ENCODE measurements at places on chromosomes 1 and 21.

GRCh38 chr21:45572231-45572630 is 30.0 kb upstream of the SLC19A1 start:
- no peak for DNase-seq

DNA sequence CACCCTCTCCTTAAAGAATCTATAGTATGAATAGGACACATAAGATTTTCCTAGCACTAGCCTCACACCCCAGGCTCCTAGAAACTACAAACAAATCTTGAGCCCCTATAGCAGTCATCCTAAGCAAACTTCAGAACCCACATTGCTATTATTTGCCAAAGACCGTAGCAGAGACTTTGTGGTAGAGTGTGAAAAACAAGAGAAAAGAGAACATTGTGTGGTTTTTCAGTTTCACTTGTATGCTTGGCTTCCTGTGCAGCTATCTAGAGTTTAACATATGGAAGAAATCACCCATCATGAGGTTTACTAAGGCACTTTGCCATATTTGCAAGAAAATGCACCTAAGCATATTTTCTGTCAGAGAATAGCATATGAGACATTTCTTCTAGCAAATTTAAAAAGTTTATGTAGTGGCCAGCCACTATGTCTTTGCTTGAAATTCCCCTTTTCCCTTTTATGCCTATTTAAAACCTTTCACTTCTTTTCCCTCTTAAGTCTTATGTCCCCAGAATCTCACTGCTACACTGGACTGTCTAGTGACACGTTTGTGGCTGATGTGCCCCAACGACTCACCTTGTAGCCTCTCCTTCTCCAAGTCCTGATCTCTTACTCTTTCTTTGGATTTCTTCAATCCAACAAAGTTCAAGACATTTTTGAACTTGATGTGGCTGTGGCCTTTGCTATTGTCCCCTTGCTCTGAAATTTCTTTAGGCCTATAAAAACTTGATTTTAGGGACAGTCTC is 25.6 kb downstream of the CCDC190 start:
- DNase-seq = no peak

GRCh38 chr1:59316497-59317128 is 19.7 kb downstream of the FGGY start:
- no peak for DNase-seq

DNA sequence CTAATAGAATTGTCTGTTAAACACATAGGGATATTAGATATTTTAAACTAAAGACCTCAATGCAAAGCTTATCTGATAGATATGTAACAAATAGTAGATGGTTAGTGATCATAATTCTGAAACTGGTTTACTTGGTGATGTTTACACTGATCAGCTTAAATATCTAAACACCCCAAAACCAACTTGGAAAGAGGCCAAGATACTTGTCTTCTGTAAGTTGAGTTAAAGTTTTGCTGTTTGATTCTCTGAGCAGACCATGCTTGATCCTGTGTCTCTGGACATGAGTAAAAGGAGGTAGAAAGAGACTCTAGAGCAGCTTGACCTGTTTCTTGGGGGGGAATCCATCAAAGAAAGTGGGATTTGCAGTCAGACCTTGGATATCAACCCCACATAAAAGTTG is 107.5 kb downstream of the NEK7 start:
- no peak for DNase-seq

GRCh38 chr1:213391445-213391844 is 340.4 kb downstream of the RPS6KC1 start:
- no peak for DNase-seq

DNA sequence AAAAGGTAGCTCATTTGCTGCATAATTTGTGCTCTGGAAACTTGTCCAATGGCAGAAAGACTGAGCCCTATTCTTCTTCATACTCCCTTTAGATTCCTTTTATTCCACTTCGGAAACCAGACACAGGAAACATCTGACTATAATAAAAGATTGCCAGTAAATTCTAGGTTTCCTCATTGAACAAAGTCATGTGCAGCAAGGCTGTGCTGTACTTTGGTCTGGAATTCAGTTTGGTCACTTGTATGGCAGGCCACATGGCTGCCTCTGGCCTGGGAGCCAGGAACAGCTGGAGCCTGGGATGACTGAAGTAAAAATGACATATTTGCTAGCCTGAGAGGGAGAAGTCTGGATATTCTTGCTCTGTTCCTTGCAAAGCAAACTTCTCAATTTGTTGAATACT is 79.6 kb downstream of the ST3GAL3 start:
- no peak for DNase-seq

DNA sequence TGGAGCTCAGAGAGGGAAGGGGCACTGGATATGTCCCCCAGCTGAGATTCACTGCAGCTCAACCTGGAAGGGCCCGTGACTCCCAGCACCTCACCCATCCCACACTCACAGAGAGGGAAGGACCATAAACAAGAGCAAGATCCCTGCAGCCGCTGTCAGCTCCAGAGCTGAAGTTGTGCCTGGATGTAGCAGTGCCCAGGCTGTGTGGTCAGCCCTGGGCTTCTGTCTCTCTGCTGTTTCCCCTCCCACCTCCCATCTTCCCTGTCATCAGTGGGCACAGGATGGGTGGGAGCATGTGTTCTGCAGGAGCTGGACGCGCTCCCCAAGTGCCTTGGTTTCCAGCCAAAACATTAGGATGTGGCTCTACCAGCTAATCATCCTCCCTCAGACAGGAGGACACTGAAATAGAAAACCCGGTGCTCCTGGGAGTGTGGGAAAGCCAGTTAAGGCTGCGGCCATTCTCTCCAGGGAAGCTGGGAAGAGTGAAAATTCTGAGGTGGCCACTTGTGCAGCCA is 282.7 kb downstream of the NPHP4 start:
- DNase-seq = no peak

DNA sequence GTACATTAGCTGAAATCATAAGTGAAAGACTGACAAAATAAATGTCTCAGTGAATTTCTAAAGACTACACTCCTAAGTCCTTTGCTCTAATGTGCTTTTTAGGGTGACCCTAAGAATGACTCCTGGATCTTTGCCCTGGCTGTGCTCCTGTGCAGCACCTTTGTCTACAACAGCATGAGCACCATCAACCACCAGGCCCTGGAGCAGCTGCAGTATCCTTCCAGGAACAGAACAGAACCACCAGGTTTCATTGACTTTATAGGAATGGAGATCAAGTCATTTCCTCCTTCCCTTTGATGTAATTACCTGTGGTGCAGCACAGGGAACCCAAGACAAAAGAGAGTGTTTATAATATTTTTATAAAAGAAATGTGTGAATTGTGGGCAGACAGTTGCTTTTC is 14.1 kb downstream of the GBP6 start:
- no peak for DNase-seq

DNA sequence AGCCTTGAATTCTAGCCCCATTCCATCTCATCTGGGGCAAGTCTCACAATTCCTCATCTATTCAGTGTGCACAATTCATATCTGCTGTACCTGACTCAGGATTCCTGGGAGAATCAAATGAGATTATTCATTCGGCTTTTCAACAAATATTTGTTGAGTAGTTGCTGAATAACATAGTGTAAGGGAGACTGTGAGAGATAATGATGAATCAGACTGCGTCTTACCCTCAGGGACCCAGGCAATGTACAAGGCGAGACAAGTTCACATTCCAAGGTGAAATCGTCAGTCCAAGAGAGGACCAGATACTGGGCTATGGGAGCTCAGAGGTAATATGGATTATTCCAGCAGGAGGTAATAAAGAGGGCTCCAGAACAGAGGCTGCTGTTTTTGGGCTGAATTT is 67.8 kb upstream of the SMYD2 start:
- no peak for DNase-seq

GRCh38 chr21:14737922-14738321 is 191.8 kb upstream of the SAMSN1 start:
- DNase-seq = no peak

DNA sequence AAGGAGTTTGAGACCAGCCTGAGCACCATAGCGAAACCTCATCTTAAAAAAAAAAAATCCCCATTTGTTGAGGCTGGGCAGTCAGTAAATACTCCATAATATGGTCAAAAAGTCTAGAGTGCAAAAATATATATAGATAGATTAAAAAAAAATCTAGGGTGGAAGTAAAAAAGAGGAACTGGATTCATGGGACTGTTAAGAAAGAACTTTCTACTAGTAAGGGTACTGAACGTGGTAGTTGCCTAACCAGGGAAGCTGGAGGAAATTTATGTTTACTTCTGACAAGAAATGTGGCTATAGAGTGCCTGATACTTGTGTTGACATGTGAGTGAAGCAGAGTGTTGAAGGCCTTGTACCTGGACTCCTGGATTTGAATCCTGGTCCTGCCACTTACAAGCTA is 265.9 kb upstream of the FAM78B start:
- DNase-seq = no peak

- no peak for DNase-seq
Measured at GRCh38 chr1:154453161-154453560, 48.0 kb downstream of the IL6R start.

DNA sequence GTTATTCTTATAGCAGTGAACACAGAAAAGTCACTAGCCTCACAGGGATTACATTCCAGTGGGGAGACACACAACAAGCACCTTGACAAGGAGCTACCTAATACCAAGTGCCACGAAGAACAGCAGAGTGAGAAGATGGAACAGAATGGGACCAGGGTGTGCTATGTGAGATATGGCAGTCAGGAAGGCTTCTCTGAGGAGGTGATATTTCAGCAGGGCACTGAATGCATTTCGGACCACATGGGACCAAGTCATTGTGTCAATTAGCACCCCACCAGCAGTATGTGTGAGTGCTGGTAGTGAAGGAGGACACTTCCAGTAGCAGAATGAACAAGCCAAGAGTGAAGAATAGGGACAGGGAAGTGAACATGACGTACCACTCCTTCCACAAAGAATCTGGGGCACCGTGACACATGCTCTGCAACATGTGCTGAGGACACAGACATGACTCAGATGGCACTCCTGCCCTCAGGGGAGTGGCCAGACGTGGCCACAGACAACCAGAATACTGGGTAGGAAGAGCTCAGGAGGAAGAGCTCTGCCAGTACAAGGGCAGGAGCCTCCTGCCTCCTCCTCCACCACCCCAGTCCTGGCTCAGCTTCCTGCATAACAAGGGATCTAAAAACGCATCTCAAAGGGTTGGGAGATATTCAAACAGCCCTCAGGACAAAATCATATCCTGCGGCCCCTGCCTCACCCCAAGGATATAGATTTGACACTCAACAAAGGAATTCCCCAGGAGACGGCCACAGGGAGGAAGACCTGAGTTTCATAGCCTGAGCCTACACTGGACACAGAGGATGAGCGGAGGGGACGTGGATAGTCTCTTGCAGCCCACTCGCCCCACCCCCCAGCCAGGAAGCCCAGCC is 102.5 kb downstream of the TRABD2B start:
- no peak for DNase-seq

GRCh38 chr21:34807881-34808568 is 139.2 kb downstream of the CLIC6 start:
- DNase-seq = no peak

DNA sequence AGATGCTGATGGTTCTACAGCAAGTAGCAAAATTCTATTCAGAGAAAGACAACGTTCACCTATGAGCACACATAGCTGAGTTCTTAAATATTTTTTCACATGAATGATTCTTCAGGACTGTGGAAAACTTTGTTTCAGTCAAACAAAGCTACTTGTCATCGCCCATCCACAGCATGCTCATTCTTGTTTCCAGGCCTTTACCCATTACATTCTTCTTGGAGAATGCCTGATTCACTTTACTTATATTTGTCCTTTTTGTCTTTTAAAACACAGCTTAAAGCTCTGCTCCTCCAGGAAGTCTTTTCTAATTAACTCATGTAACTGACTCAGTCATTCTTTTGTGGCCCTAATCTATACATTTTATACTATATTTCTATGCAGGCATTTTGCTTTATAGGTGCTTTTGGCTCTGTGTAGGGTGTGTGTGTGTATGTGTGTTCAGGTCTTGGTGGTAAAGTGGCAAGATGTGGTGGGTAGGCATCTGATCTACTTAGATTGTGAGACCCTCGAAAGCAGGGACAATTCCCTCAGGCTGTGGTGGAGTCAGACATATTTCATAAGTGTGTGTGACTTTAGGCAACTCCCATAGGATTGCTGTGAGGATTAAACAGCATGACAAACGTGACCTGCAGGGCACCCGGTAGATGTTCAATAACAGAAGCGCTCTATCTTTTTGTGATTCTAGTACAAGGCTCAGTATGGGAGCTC is 11.8 kb upstream of the MARK1 start:
- DNase-seq = no peak

DNA sequence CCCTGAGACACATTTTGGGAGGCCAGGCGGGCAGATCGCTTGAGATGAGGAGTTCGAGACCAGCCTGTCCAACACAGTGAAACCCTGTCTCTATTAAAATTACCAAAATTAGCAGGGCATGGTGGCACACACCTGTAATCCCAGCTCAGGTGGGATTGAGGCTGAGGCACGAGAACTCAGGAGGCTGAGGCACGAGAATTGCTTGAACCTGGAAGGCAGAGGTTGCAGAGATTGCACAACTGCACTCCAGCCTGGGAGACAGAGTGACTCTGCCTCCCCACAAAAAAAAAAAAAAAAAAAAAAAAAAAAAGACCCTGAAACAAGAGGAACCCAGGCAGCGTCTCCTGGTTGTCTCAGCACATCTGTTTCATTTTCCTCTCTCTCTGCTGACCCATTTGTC is 24.2 kb downstream of the PGM1 start:
- no peak for DNase-seq

DNA sequence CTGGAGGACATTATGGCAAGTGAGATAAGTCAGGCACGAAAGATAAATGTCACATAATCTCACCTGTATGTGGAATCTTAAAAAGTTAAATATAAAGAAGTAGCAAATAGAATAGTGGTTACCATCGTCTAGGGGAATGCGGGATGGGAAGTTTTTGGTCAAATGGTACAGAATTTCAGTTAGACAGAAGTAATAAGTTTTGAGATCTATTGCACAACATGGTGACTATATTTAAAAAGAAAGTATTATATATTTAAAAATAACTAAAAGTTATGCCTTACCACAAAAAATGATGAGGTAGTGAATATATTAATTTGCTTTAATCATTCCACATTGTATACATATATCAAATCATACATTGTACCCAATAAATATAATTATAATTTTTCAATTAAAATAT is 106.2 kb upstream of the BRINP3 start:
- DNase-seq = no peak

- DNase-seq = no peak
Measured at GRCh38 chr21:41064334-41064791, 103.6 kb upstream of the BACE2 start.

GRCh38 chr1:95888941-95889390 is 655.0 kb downstream of the RWDD3 start:
- DNase-seq = no peak

GRCh38 chr1:226648421-226648820 is 90.7 kb downstream of the ITPKB start:
- no peak for DNase-seq
